CD4-positive, alpha-beta T cell (primary cell): ENCODE measurements at places on chromosomes 3 and 15. TPM values are rescaled to one million over a fixed set of nuclear protein-coding genes. Genes with fewer than 3 reads are reported as not detected.

The ANKRD63 gene
- total RNA-seq: not detected

The MEX3B gene
- 5.4 TPM for total RNA-seq

The PPP2R3A gene
- 0.14 TPM for total RNA-seq

The GABRR3 gene
- total RNA-seq: not detected

- H3K27ac ChIP-seq: no peak overlapping the region
- peaks cover 8% of the 10 kb centered on the region for H3K27me3 ChIP-seq
- no peaks in the 10 kb centered on the region for H3K36me3 ChIP-seq
- no peak for DNase-seq
- H3K4me3 ChIP-seq: no peak overlapping the region
- no peaks in the 10 kb centered on the region for H3K4me1 ChIP-seq
Measured at GRCh38 chr15:79083154-79083553, 7.4 kb downstream of the RASGRF1 start.

DNA sequence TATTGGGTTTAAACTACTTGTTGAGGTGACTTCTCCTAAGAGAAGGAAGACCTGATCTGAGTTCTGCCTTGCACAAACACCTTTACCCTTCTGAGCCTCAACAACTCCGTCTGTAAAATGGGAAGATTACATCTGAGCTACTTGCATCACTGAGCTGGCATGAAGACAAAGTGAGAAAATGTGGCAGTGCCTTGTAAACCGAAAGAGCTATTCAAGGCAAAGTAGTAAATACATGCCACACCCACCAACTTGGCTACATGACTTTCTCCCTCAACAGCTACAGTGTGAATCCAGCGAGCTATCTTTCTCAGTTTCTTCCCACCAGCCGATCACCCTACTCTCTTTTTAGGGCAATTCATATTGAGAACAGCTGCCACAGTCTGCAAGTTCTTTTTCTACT lies 148.3 kb downstream of the FOXB1 start:
- peaks cover 7% of the 10 kb centered on the region for H3K27me3 ChIP-seq
- no peaks in the 10 kb centered on the region for H3K36me3 ChIP-seq
- H3K4me3 ChIP-seq: no peak overlapping the region
- no peak overlapping the region for H3K27ac ChIP-seq
- DNase-seq: no peak

DNA sequence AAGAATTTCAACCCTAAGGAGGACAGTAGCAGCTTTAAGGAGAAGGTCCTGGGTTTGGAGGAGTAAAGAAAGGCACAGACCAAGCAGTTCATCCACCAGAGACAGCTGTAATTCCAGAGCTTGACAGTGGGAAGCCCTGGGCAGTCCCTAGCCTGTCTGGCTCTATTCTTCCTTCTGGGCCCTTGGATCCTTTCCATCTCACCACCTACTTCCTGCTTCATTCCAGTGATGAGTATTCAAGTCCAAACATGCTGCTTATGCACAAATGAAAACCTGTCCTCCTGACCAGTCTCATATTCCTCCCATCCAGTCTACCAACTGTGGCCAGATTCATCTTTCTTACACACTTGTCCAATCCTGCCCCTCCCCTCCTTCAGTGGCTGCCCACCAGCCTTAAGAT lies 171.4 kb downstream of the CNTN3 start:
- no peaks in the 10 kb centered on the region for H3K36me3 ChIP-seq
- no peak overlapping the region for H3K4me3 ChIP-seq
- DNase-seq: no peak
- H3K27ac ChIP-seq: no peak overlapping the region

GRCh38 chr15:41915255-41915994 lies 21.6 kb upstream of the SPTBN5 start:
- H3K4me3 ChIP-seq: no peak overlapping the region
- no peak for DNase-seq
- H3K4me1 ChIP-seq: no peaks in the 10 kb centered on the region
- H3K27ac ChIP-seq: no peak overlapping the region

DNA sequence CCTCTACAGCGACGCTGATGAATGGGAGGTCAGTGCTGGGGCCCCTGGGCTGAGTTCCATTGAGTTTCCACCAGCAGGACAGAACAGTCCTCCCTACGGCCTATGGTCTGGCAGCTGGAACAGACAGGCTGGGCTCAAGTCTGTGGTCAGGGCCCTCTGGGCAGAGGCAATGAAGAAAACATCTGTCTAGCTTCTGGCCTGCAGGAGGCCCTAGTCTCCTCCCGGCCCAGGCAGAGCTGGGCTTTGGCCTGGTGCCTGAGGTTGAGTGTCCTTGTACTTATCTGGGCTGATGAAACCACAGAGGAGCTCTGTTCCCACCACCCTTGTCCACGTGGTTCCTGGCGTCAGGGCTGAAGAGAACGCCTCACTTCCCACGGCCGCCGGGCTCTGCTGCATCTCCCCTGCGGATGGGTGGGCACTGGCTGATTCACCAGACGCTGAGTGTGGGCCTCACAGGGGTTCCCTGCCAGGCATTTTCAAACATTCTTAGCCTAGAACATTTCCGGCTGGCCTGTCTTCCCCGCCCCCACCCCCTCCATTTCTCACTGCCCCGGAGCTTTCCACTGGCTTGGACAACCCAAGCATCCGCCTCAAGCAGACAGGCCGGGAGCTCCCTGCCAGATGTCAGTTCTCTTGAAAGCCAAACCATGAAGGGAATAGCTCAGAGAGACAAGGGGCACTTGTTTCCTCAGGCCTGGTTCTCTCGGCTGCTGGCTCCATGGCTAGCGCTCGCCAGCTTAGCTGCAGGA lies 20.3 kb downstream of the PPCDC start:
- H3K27me3 ChIP-seq: no peaks in the 10 kb centered on the region
- H3K4me1 ChIP-seq: peaks cover 50% of the 10 kb centered on the region
- DNase-seq: no peak
- H3K27ac ChIP-seq: peak overlapping the region; percentile 54

DNA sequence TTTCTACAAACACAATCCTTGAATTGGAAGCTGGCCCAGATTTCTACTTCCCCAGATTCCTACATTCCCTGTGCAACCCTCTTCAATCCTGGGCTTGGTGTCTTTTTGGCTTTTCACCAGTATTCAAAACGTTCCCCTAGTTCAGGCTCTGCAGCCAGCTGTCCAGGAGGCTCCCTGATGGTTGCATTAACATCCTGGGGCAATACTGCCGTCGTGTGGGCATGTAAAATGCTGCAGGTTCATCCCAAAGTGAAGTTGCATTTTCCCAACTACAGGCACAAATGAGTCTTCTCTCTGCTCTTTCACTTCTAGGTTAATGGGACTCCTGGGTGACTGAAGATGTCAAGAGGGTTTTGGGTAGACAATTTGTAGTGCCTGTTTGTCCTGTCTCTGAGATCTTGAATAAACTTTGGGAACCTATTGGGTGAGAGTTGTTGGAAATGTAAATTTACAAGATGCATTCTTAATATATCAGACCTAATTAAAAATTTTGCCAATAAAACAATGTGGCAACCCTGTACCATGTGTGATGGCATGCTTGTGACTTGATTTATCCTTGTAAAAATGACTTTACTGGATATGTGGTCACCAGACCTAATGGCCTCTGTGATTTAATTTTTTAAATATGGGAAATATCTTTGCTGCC lies 28.6 kb downstream of the SOX14 start:
- no peaks in the 10 kb centered on the region for H3K27me3 ChIP-seq
- no peak overlapping the region for H3K27ac ChIP-seq
- no peaks in the 10 kb centered on the region for H3K4me1 ChIP-seq

- H3K4me1 ChIP-seq: peaks cover 12% of the 10 kb centered on the region
- no peak for DNase-seq
- H3K27ac ChIP-seq: no peak overlapping the region
- peaks cover 3% of the 10 kb centered on the region for H3K36me3 ChIP-seq
- H3K27me3 ChIP-seq: no peaks in the 10 kb centered on the region
Measured at GRCh38 chr3:172051310-172051956, 12.1 kb downstream of the FNDC3B start.

DNA sequence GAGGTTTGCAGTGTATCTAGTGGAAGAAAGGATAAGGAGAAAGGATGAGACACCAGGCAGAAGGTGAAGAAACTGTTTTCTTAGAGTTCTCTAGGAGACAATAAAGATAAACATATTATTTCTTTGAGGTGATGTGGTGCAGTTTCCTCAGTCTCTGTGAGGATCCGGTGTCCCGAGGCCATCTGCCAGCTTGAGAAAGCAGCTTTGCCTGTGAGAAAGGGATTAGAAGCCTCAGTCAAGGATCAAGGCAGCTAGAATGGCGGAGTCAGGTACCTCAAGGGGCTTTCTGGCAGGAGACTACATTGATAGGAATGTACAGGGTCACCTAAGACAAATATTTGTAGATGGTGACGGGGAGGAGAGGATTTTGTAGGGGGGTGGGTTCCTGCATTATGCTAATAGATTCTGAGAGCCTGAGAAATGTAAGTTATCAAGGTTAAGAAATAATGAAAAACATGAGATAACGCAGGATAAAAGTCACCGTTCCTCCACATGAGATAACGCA lies 103.9 kb upstream of the MB21D2 start:
- H3K36me3 ChIP-seq: no peaks in the 10 kb centered on the region
- no peak for DNase-seq
- H3K27me3 ChIP-seq: no peaks in the 10 kb centered on the region
- no peak overlapping the region for H3K27ac ChIP-seq
- no peak overlapping the region for H3K4me3 ChIP-seq
- H3K4me1 ChIP-seq: no peaks in the 10 kb centered on the region

GRCh38 chr3:97479740-97480139 lies 284.8 kb upstream of the ARL6 start:
- H3K27me3 ChIP-seq: no peaks in the 10 kb centered on the region
- DNase-seq: no peak
- no peak overlapping the region for H3K4me3 ChIP-seq
- no peaks in the 10 kb centered on the region for H3K4me1 ChIP-seq
- no peak overlapping the region for H3K27ac ChIP-seq
- H3K36me3 ChIP-seq: no peaks in the 10 kb centered on the region

DNA sequence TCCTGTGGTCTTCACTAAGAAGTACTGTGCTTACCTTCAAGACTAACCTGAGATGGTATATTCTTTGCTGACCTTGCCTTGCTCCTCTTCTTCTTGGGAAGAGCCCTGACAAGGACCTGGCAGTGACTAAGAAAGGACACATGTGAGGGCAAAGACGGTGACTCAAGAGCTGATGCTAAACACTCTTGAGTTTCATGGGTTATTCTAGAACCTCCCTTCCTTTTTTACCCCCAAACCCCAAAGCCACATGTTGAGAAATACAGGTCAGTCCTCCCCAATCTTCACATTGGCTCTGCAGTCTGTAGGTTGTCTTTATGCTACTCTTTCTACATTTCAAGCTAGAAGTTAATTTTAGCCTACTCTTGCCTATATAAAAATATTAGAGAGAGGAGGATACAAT lies 200.6 kb downstream of the SEMA6D start:
- no peaks in the 10 kb centered on the region for H3K4me1 ChIP-seq
- no peaks in the 10 kb centered on the region for H3K36me3 ChIP-seq
- no peak overlapping the region for H3K4me3 ChIP-seq
- no peaks in the 10 kb centered on the region for H3K27me3 ChIP-seq
- no peak for DNase-seq

DNA sequence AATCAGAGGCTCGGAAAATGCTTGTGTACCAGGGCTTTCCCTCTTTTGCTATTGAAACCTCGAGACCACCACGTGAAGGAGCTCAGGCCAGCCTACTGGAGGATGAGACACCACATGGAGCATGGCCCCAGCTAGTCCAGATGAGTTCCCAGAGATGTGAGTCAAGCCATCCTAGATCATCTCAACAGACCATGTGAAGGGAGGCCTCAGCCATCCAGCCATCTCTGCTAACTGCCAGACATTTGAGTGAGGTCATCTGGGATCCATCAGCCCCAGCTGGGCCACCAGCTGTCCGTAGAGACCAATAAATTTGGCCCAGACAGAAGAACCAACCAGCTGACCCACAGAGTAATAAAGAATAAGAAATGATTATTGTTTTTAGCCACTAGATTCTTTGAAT lies 62.8 kb upstream of the PROK2 start:
- H3K27me3 ChIP-seq: no peaks in the 10 kb centered on the region
- no peaks in the 10 kb centered on the region for H3K4me1 ChIP-seq
- H3K27ac ChIP-seq: no peak overlapping the region
- no peaks in the 10 kb centered on the region for H3K36me3 ChIP-seq
- DNase-seq: no peak

DNA sequence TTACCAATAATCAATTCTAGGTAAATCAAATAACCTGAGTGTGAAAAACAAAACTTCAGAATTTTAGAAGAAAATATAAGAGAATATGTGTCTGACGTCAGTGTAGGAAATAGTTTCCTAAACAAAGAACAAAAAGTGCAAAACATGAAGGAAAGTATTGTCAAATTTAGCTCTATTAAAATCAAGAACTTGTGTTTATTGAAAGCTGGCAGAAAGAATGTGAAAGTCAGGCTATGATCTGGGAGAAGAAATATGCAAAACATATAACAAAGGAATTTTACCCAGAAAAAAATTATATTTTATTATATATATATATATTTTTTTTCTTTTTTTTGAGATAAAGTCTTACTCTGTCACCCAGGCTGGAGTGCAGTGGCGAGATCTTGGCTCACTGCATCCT lies 129.1 kb upstream of the ANKRD28 start:
- no peaks in the 10 kb centered on the region for H3K27me3 ChIP-seq
- no peak overlapping the region for H3K4me3 ChIP-seq
- H3K36me3 ChIP-seq: no peaks in the 10 kb centered on the region
- DNase-seq: no peak

DNA sequence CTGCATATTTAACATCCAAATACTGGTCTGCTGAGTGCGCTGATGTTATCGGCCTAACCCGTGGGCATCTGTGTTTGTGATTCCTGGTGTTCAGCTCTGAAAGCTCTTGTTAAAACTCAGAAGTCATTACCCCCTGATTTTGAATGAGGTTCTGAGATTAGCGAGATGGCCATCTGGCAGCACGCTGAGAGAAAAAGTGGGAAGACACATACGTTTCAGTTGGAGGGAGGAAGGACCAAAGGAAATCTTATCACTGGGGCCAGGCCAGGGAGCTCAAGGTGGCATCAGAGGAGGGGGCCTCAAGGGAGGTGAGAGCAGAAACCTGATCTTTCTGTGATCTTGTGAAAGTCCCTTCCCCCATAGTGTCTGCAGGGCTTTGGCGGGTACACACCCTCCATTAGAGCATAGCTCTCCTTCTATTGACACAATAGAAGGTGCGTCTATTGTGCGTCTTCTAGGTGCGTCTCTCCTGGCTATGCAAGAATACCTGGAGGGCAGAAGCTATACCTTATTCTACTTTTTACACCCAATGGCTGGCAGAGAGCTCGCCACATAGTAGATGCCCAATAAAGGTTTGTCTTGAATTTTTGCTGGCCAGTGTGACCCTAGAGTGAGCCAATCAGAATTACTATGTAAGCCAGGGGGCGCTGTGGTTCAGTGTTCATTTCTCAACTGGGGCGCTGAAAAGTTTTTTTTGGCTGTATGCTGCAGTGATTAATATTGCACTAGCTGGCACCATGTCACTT lies 182.4 kb downstream of the SHQ1 start:
- H3K4me3 ChIP-seq: no peak overlapping the region
- H3K27ac ChIP-seq: no peak overlapping the region
- peaks cover 3% of the 10 kb centered on the region for H3K27me3 ChIP-seq

GRCh38 chr3:64304828-64305410 lies 79.7 kb upstream of the PRICKLE2 start:
- DNase-seq: no peak
- no peaks in the 10 kb centered on the region for H3K36me3 ChIP-seq
- H3K27ac ChIP-seq: no peak overlapping the region
- no peak overlapping the region for H3K4me3 ChIP-seq
- H3K27me3 ChIP-seq: no peaks in the 10 kb centered on the region

- H3K36me3 ChIP-seq: no peaks in the 10 kb centered on the region
- H3K27ac ChIP-seq: no peak overlapping the region
- no peak for DNase-seq
- no peaks in the 10 kb centered on the region for H3K4me1 ChIP-seq
- no peak overlapping the region for H3K4me3 ChIP-seq
Measured at GRCh38 chr3:99108508-99108907, 207.0 kb upstream of the DCBLD2 start.

- H3K27ac ChIP-seq: no peak overlapping the region
- no peak overlapping the region for H3K4me3 ChIP-seq
- no peaks in the 10 kb centered on the region for H3K4me1 ChIP-seq
- no peaks in the 10 kb centered on the region for H3K36me3 ChIP-seq
- no peaks in the 10 kb centered on the region for H3K27me3 ChIP-seq
- no peak for DNase-seq
Measured at GRCh38 chr3:99521551-99521950, 116.8 kb upstream of the COL8A1 start.
